GM20000 (cell line): ENCODE measurements at places on chromosomes 2 and 18.
A peak's percentile ranks its signal among the peaks of the same experiment; 100 is the strongest.

GRCh38 chr2:189260361-189260814 is 80.8 kb upstream of the COL5A2 start:
- no peak for DNase-seq

- no peak for DNase-seq
Measured at GRCh38 chr2:208698114-208698513, 291.5 kb downstream of the PTH2R start.

DNA sequence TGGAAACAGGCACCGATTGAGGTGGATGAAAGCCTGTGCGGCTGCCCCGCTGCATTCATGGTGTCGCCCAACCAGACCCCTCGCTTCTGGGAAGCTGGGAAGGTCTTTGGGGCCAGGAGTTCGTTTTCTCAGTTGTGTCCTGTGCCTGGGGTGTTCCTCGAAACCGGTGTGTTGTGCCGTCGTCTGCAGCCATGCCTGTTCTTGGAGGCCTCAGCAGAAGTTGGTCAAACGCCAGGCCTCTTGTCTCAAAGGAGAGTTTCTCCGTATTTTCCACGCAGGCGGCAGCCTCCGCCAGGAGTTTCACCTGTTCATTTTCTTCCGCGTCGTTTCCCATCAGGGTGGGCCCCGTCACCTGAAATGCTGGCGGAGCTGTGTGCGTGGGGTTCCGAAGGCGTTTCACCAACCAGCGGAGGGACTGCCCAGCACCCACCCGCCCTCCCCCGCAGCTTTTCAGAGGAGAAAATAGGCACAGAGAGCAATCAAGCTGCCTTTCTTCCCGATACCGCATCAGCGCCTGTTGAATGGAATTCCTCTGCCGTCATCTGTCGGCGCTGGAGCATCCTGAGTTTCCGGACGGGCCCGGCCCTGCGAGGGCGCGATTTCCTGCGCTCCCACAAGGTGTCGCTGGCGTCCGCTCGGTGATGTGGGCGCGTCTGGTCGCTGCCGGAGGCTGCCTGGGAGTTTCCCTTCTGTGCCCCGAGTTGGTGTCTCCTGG is 17.0 kb upstream of the NFATC1 start:
- peak; percentile 89 for DNase-seq

- DNase-seq = peak; percentile 49
Measured at GRCh38 chr2:181077128-181077709, 96.8 kb downstream of the UBE2E3 start.

DNA sequence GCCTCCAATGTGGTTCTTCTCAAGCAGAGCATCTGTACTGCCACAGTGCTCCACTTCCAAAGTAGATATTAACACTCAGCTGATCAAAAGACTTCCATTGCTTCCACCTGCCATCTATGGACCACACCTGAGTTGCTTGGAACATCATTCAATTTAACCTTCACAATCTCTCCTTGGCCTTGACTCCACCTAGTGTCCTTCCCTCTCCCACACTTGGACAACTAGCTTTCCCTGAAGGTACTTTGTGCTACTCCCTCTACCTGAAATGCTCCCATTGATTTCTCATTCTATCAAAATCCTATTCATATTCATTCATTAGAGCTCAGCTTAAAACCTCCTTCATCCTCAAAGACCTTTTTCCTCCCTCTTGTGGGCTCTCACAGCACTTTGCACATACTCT is 48.7 kb downstream of the SOWAHC start:
- no peak for DNase-seq

- peak; percentile 77 for DNase-seq
Measured at GRCh38 chr18:48952287-48953103, 1.7 kb upstream of the SMAD7 start.

DNA sequence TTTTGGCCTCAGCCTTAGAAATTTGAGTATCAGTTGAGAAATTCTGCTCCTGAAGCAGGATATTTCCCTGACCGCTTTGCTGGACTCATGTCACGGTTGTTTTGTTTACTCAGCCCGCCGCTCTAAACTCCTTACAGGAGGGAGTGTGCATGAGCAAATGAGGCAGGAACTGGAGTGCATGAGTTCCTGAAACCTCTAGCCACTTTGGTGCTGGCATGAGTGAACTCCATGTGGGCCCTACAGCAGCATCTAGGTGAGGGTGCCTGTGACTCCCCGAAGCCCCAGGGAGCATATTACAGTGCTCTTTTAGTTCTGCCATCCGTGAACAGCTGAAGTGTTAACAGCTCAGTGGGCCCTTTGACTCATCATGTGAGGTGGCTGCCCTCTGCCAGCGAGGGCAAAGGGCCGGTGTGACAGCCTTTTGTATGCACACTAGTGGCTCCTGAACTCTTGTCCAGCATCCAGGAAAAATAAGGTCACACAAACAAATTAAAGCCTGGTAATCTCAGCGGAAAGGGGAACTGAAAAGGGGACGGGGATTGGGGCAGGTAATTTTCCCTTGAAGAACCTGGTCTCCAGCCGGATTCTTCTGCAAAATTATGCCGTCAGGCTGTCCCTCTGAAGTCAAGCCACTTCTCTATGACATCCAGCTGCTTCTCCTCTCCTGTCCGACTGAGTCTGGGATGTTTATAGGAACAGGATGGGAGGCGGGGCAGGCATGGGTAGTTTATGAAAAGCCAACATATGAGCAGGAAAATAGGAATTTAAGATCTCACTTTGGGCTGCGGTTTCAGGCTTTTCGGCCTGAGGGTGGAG is 1668.7 kb downstream of the SUCLG1 start:
- no peak for DNase-seq
